ENCODE measurements at places on chromosomes 13 and 19.

DNA sequence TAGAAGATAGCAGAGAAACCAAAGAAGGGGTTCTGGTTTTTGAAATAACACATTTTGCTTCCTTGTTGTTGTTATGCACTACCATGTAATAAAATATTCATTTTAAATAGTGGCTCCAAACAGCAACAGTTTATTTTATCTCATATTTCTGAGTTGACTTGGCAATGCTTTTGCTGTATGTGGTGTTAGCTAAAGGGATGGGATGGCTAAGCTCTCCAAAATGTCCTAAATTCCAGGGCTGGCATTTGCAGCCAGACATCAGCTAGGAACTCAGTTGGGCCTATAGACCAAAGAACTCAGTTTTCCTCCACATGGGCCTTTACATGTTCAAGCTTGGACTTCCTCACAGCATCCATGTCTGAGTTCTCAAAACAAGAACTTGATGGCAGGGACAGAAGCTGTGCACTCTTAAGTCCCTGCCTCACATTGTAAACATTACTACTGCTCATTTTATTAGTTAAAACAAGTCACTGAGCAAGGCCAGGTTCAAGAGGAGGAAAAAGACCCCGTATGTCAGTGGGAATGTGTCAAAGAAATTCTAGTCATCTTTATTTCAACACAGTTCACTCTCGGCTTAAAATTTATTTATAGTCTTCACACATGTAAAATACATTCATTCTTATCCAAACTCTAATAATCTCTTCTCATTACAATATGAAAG, 819.3 kb upstream of the PCDH20 start:
- no peak for DNase-seq

GRCh38 chr19:29532097-29532496, 6.3 kb downstream of the VSTM2B start:
- no peak for DNase-seq

DNA sequence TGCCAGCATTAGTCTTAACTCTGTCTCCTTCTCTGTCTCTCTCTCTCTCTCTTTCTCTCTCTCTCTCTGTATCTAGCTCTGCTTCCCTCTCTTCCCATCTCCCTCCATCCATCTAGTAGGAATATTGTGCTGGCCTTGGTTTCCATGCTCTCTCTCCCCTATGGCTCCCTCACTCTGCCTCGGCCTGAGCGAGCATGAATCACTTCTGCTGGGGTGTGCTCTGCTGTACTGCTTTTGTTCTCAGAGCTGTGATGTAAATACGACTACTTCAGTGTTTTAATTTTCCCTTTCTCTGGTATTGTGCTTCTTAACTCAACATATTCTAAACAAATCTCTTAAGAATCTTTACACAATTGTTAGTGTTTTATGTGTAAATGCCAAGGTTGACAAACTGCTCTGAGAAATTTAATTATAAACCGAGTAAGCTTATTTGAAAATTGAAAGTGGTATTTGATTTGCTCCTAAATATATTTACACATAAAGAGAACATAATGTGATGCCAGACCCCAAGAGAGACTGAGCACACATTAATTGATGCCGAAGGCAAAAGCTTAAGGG, 211.5 kb upstream of the KL start:
- no peak for DNase-seq

GRCh38 chr19:41886761-41887710, 4.1 kb downstream of the ARHGEF1 start:
- DNase-seq: peak; percentile 56

DNA sequence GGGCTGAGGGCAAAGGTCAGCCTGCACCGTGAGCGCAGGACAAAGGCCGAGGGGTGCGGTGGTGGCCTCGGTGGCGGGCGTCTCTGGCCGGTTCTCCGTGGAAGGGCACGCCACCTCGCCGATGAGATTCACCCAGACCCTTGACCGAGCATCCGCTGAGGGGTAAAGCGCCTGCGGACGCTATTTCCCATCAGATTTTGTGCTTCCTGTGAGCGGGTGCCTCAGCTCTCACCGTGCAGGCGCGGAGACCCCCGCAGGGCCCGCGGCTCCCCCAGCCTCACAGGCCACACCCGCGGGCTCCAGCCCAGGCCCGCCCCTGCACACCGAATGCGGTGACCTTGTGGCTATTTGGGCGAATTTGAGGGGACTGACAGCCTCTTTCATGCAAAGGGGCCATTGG, 348.0 kb downstream of the TEX29 start:
- no peak for DNase-seq

GRCh38 chr13:50732712-50733111, 110.8 kb downstream of the DLEU7 start:
- DNase-seq: no peak

DNA sequence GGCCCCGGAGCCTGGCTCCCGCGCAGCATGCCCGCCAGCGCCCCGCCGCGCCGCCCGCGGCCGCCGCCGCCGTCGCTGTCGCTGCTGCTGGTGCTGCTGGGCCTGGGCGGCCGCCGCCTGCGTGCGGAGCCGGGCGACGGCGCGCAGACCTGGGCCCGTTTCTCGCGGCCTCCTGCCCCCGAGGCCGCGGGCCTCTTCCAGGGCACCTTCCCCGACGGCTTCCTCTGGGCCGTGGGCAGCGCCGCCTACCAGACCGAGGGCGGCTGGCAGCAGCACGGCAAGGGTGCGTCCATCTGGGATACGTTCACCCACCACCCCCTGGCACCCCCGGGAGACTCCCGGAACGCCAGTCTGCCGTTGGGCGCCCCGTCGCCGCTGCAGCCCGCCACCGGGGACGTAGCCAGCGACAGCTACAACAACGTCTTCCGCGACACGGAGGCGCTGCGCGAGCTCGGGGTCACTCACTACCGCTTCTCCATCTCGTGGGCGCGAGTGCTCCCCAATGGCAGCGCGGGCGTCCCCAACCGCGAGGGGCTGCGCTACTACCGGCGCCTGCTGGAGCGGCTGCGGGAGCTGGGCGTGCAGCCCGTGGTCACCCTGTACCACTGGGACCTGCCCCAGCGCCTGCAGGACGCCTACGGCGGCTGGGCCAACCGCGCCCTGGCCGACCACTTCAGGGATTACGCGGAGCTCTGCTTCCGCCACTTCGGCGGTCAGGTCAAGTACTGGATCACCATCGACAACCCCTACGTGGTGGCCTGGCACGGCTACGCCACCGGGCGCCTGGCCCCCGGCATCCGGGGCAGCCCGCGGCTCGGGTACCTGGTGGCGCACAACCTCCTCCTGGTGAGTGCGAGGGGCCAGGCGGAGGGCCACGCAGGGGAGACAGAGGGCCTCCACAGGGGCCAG, at the start of gene KL:
Gene KL, plus strand, starts transcription at position 10 of the 909 bp plus-strand sequence. Its CDS starts 18 bp downstream, at position 28.
- DNase-seq: no peak

DNA sequence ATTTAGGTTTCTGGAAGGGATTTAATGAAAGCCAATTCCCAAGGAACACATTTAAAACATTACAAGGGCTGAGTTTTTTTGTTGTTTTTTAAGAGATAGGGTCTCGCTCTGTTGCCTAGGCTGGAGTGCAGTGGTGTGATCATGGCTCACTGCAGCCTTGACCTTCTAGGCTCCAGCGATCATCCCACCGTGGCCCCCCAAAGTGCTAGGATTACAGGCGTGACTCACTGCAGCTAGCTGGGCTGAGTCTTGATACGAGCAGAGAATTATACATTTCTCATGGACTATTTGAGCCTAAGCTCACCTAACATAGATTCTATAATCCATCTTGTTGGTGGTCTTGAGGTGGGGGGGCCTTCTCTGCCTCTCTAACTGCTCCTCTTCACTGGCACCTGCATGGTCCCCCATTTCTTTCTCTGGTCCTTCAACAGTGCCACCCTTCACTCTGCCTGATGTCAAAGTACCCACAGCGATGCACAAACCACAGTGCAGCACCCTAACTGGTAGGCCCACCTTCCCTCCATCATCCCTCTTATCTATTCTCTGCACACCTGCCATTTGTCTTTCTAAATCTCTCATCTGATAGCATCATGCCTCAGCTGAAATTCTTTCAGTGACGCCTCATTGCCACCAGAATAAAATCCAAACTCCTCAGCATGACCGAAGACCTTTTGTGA, 37.4 kb downstream of the DOCK9 start:
- no peak for DNase-seq

Measured in stimulated activated CD8-positive, alpha-beta memory T cell treated with anti-CD3 and anti-CD28 coated beads, Interleukin-12 subunit alpha, Interleukin-12 subunit beta, amount 100 ng/mL, for 4 hours (primary cell).